CD4-positive, alpha-beta memory T cell (primary cell): ENCODE measurements at places on chromosomes 13 and 19.

- H3K4me1 ChIP-seq: no peaks in the 10 kb centered on the region
- DNase-seq: no peak
- no peaks in the 10 kb centered on the region for H3K27me3 ChIP-seq
- no peaks in the 10 kb centered on the region for H3K36me3 ChIP-seq
These were observed 881.2 kb upstream of the ATXN8OS start for GRCh38 chr13:69226427-69226826.

DNA sequence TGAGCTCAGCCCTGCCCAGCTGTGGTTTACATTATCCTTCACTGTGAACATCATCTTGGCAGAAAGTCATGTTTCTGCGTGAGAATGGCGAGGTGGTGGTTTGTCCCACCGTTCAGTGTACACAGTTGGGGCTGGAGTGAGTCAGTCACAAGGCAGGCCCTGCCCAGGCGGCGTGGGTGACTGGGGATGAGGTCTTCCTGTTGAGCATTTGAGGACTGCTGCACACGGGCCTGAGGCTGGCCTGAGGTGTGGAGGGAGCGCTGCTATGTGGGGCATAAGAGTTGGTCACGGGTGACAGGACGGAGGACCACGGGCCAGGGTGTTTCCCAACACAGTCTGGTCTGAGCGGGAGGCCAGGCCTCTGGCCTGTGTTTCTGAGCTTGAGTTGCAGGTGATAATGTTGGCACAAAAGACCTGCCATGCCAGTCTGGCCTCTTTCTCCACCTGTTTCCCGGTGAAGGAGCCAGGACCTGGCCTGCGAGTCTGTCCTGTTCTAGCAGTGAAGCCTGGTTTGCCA, 13.4 kb upstream of the C19orf33 start:
- H3K27me3 ChIP-seq: no peaks in the 10 kb centered on the region
- H3K36me3 ChIP-seq: peaks cover 5% of the 10 kb centered on the region
- DNase-seq: no peak
- no peak overlapping the region for H3K4me3 ChIP-seq
- H3K27ac ChIP-seq: no peak overlapping the region

DNA sequence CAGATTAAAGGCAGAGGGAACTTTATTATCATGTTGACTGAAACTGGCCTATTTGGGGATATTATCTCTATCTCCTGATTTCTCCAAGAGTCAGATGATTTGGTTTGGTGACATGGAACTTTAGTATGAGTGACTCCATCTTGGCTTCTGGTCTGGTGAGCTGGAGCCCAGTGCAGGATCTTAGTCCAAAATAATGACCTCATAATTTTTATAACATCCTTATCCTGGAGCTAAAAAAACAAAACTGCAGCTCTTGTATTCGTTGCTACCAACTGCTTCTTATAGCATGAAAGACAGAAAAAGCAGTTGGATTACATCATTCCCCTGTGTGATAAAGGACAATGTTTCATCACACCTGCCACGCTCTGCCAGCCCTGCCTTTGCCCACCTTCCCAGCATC, 39.3 kb upstream of the RNF17 start:
- H3K4me1 ChIP-seq: no peaks in the 10 kb centered on the region
- no peaks in the 10 kb centered on the region for H3K27me3 ChIP-seq
- H3K4me3 ChIP-seq: no peak overlapping the region
- no peaks in the 10 kb centered on the region for H3K36me3 ChIP-seq

GRCh38 chr13:61727767-61728166, 312.1 kb upstream of the PCDH20 start:
- no peaks in the 10 kb centered on the region for H3K4me1 ChIP-seq
- H3K36me3 ChIP-seq: no peaks in the 10 kb centered on the region
- H3K27ac ChIP-seq: no peak overlapping the region
- H3K4me3 ChIP-seq: no peak overlapping the region
- H3K27me3 ChIP-seq: no peaks in the 10 kb centered on the region

DNA sequence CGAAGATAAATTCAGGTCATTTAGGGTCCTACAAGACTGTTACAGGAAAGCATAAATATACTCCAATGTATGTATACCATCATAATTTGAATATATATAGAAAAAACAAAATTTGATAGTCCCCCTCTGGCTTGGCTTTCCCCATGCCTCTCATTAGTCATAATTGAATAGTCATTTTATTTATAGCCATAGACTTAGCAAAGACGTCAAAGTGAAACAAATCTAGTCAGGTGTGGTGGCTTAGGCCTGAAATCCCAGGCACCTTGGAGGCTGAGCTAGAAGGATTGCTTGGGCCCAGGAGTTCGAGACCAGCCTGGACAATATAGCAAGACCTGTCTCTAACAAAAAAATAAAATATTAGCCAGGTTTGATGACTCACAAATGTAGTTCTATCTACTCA, 141.1 kb downstream of the TNFRSF19 start:
- H3K4me3 ChIP-seq: no peak overlapping the region
- H3K27ac ChIP-seq: no peak overlapping the region
- no peak for DNase-seq
- H3K36me3 ChIP-seq: no peaks in the 10 kb centered on the region
- no peaks in the 10 kb centered on the region for H3K4me1 ChIP-seq
- H3K27me3 ChIP-seq: no peaks in the 10 kb centered on the region

GRCh38 chr19:19460761-19461265, 54.5 kb downstream of the TSSK6 start:
- H3K27ac ChIP-seq: peak overlapping the region; percentile 79
- peak overlapping the region; percentile 54 for H3K4me3 ChIP-seq
- H3K4me1 ChIP-seq: peaks cover 90% of the 10 kb centered on the region
- peaks cover 13% of the 10 kb centered on the region for H3K36me3 ChIP-seq
- peak; percentile 60 for DNase-seq

DNA sequence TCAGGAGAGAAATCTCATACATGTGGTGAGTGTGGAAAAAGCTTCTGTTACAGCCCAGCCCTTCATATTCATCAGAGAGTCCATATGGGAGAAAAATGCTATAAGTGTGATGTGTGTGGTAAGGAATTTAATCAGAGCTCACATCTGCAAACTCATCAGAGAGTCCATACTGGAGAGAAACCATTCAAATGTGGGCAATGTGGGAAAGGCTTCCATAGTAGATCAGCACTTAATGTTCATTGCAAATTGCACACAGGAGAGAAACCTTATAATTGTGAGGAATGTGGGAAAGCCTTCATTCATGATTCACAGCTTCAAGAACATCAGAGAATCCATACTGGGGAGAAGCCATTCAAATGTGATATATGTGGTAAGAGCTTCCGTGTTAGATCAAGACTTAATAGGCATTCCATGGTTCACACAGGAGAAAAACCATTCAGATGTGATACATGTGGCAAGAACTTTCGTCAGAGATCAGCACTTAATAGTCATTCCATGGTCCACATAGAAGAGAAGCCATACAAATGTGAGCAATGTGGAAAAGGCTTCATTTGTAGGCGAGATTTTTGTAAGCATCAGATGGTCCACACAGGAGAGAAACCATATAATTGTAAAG, 15.2 kb downstream of the ZNF221 start:
- no peaks in the 10 kb centered on the region for H3K4me1 ChIP-seq
- H3K27me3 ChIP-seq: no peaks in the 10 kb centered on the region
- H3K36me3 ChIP-seq: no peaks in the 10 kb centered on the region
- no peak overlapping the region for H3K27ac ChIP-seq

DNA sequence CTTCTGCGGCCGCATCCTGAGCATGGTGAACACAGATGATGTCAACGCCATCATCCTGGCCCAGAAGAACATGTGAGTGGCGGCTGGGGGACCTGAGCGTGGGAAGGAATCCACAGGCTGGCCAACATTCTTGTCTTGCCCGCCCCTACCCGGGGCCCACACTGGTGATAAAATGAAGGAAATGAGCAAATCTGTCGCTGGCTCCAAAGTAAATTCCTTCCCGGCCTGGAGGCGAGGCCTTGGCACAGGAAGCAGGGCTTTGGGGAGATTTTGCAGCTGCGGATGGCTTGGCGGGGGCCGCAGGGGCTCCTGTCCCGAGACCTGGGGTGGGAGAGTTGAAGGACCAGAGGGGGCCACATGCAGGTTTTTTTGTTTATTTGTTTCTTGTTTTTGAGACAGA, 4.4 kb downstream of the KXD1 start:
- H3K27me3 ChIP-seq: no peaks in the 10 kb centered on the region
- no peak for DNase-seq
- no peak overlapping the region for H3K4me3 ChIP-seq
- peaks cover 23% of the 10 kb centered on the region for H3K4me1 ChIP-seq
- H3K27ac ChIP-seq: no peak overlapping the region

DNA sequence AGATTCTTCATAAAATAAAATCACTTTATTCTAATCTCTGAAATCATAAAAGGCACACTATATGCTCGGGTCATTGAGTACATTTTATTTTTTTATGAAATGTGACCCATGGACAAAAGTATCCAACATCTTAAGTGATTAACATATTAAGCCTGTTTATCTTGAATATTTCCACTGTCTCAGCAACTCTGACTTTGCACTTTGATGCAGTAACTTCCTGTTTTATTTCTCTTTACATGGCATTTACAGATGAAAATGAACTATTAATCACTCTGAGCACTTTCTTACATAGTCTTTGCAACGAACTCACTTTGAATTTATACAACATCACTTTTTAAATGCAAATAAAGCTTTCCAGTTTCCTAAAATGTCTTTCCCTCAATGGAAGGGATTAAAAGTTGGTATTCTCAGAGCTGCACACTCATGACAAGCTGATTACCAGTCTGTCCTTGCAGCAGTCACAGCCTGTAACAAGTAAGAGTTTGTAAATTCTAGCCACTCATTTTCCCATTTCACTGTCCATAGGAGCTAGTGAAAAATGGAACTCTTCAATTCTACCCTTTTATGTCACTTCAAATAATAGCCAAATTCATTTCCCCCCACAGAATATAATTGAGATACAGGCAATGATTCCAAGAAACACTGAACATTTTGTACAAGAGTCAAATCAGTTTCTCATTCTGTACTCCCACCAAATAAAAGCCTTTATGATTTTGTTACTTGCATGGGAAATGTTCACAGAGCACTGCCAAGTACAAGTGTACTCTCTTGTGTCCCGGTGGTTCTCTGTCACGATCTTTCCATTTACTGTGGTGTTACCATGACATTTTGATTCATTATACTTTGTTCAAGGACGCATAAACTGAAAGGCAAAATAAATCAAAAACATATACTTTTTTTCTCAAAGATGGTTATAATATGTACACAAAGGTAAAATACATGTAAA, 1968.9 kb downstream of the PCDH9 start:
- H3K4me3 ChIP-seq: no peak overlapping the region
- DNase-seq: no peak
- no peak overlapping the region for H3K27ac ChIP-seq
- H3K27me3 ChIP-seq: no peaks in the 10 kb centered on the region
- H3K4me1 ChIP-seq: no peaks in the 10 kb centered on the region

DNA sequence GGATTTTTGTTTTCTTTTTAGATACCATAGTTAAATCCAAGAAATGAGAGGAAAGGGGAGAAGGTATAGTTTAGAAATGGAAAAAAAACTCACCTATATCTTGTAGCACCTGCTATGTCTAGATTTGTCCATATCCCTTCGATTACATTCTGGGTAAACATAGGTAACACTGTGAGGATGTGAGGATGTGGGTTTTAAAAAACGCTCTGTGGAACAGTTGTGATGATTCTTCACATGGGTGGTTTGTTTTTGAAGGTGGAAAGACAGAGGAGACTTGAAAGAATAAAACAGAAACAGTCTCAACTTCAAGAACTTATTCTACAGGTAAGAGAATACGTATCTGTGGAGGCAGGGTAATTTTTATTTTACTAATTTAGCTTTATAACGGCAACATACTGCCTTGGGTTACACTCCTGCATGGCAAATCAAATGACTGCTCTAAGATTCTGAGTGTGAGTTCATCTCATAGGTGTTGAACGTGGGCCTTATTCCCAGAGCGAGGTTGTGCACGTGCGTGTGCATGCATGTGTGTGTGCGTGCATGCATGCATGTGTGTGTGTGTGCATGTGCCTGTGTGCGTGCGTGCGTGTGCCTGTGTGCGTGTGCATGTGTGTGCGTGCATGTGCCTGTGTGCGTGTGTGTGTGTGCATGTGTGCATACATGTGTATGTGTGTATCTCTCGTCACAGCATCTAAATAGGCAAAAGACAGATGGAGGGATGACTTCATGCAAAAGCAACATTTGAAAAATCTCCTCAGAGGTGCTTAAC, 23.5 kb downstream of the ATP4B start:
- H3K27me3 ChIP-seq: no peaks in the 10 kb centered on the region
- H3K4me3 ChIP-seq: no peak overlapping the region
- H3K4me1 ChIP-seq: no peaks in the 10 kb centered on the region
- H3K36me3 ChIP-seq: peaks cover 49% of the 10 kb centered on the region
- DNase-seq: peak; percentile 14

DNA sequence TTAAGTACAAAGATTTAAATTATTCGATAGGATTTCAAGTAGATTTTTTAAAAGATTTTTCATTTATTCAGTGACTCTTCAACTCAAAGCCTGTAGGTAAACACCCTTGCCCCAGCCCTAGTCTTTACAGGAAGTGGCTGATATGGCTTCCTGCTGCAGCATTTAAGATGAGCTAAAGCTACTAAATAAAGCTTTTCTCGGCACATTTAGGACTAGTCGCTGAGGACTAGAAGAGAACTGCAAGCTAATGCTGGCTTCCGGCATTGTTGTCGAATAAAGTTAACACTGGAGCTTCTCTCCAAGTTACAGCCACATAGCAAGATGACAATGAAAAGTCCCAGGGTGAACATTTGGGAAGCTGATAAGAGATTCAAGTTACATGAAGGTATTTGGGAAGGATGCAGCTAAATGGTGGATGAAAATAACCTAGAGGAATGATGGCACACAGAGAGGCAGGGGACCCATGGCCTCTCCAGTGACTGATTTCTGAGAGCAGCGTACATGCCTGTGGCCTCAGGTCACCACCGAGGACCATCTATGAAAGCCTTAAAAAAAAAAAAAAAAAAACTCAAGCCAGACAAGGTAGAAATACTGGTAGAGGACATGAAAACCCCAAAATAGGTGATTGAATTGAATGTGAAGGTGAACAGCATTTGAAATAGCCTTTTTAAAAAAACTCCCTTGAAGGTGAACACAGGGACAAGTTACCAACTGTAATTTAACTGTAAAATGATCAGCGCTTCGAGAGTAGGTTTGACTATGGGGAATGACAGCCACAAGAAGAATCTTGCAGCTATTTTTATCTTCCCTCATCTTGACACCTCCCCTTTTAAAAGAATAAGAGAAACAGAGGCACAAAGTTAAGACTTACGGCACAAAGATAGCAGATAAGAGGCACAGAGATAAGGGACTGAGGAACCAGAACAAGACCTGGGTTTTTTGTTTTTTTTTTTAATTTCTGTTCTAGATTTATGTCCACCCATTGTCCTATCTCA, 155.4 kb downstream of the DCT start:
- no peaks in the 10 kb centered on the region for H3K36me3 ChIP-seq
- H3K27me3 ChIP-seq: no peaks in the 10 kb centered on the region
- peaks cover 60% of the 10 kb centered on the region for H3K4me1 ChIP-seq
- DNase-seq: peak; percentile 64
- H3K4me3 ChIP-seq: no peak overlapping the region
- no peak overlapping the region for H3K27ac ChIP-seq

- H3K4me1 ChIP-seq: no peaks in the 10 kb centered on the region
- H3K27me3 ChIP-seq: no peaks in the 10 kb centered on the region
- DNase-seq: no peak
These were observed 15.4 kb upstream of the CCNP start for GRCh38 chr19:40241809-40242384.

- DNase-seq: no peak
- no peaks in the 10 kb centered on the region for H3K27me3 ChIP-seq
- H3K4me3 ChIP-seq: no peak within 1 kb of the TSS
These were observed at the start of gene ETV2 for GRCh38 chr19:35641515-35642151. Gene ETV2, plus strand, starts transcription at chr19:35641745. Its CDS starts 716 bp downstream, at chr19:35642461.
